Activated CD4-positive, CD25-positive, alpha-beta regulatory T cell treated with anti-CD3 and anti-CD28 coated beads, Interleukin-2, amount 50 U/mL, for 24 hours (primary cell): ENCODE measurements at places on chromosomes 2 and 18.

DNA sequence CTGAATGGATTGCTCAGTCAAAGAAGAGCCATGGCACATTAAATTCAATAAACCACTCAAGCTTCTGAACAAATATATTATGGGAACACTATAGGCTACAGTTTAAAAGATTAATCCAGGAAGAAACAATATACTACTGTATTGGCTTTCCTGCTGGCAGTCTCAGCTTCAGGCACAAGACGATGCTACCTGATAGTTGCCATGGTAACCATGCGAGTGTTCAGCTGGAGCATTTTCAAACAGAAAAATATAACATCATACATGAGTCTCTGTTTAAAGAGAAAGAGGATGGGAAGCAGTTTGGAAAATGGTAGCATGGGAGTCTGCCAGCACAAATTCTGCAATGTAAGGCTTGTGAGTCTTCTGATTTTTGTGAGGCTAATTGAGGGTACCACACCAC is 65.9 kb upstream of the CPO start:
- ATAC-seq: no peak

- no peak for ATAC-seq
Measured at GRCh38 chr2:239287461-239287860, 113.4 kb downstream of the HDAC4 start.

- no peak for ATAC-seq
Measured at GRCh38 chr18:30675072-30675471, 367.5 kb downstream of the DSC3 start.

- peak; percentile 62 for ATAC-seq
Measured at GRCh38 chr18:3245853-3246634, 1.6 kb upstream of the MYL12A start.

GRCh38 chr2:15427987-15428386 is 133.1 kb downstream of the NBAS start:
- no peak for ATAC-seq

DNA sequence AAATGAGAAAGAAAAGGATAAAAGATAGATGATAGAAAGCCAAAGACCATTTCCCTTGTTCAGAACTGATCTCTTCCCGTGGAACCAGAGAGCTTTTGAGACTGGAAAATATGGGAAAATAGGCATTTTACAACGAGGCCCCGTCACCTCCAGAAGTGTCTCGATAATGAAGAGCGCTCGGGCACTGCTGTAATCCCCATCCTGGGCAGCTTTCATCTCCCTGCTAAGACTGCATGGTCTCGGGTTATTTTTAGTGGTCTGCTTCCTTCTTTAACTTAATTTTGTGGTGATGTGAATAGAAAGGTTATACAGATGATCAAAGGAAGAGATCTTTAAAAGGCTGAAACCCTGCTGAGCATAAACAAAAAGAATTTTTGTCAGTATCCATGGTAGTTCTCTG is 176.6 kb downstream of the METTL4 start:
- ATAC-seq: no peak

- ATAC-seq: no peak
Measured at GRCh38 chr2:217943446-217944321, 59.1 kb downstream of the TNS1 start.
